ENCODE measurements at places on chromosomes 16 and 17. TPM values are rescaled to one million over a fixed set of nuclear protein-coding genes. Genes with fewer than 3 reads are reported as not detected.

Gene UBALD2
- 23.6 TPM for total RNA-seq

Gene FBXL16
- not detected for total RNA-seq

Gene GNG13
- total RNA-seq: not detected

Gene HEXIM1
- total RNA-seq: 42.4 TPM

Gene SLC5A11
- total RNA-seq: not detected

Gene KREMEN2
- not detected for total RNA-seq

Gene SCN4A
- total RNA-seq: not detected

Gene NOG
- 18.8 TPM for total RNA-seq

Gene ANKRD40CL
- not detected for total RNA-seq

Gene HBA2
- not detected for total RNA-seq

Gene ZMYND15
- total RNA-seq: not detected

Gene MGAT5B
- total RNA-seq: 1.4 TPM

Gene MYO15A
- 0.16 TPM for total RNA-seq

Gene KRT23
- not detected for total RNA-seq

Gene KRT28
- total RNA-seq: not detected

DNA sequence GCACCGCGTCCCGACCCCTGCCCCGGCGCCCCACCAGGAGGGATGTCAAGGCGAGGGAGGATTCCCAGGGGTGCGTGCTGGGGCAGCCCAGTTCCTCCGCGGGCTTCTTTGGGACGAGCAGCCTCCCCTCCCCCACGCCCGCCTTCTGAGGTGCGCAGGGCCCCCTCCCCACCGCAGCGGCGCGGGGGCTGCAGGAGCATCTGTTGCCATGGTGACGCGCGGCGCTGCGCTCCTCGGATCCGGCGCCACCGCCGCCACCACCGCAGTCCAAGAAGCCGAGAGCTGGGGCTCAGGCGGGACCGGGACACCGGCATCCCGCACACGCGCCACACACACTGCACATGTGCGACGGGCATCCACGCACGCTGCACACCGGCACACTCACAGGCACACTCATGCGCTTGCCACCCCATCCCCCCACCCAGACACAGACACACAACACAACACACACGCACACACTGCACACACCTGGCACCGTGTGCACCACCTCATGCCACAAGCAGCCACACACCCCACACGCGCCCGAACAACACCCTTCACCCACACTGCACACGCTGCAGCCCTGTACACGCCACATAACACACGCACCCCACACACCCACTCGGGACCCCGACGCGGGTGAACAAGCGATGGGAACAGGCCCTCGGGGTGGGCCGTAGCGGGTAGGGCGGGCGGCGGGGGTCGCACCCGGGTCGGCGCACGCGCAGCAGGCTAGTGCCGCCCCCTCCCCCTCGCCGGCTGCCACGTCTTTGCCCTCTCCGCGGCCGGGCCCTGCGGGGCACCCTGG is 17.0 kb downstream of the ENPP7 start:
- H3K36me3 ChIP-seq: no peaks in the 10 kb centered on the region
- peaks cover 19% of the 10 kb centered on the region for H3K4me1 ChIP-seq
- no peak overlapping the region for H3K27ac ChIP-seq
- H3K4me3 ChIP-seq: no peak overlapping the region

- no peaks in the 10 kb centered on the region for H3K4me1 ChIP-seq
- no peak for DNase-seq
- no peaks in the 10 kb centered on the region for H3K36me3 ChIP-seq
- H3K4me3 ChIP-seq: no peak overlapping the region
Observed at GRCh38 chr17:14197586-14197985, 39.1 kb downstream of the CDRT15 start.

- DNase-seq: no peak
- no peaks in the 10 kb centered on the region for H3K36me3 ChIP-seq
- H3K27me3 ChIP-seq: peaks cover 21% of the 10 kb centered on the region
- no peaks in the 10 kb centered on the region for H3K4me1 ChIP-seq
Observed at GRCh38 chr16:49661465-49662187, 194.3 kb downstream of the ZNF423 start.

GRCh38 chr17:57261084-57261461 is 4.8 kb downstream of the MSI2 start:
- peaks cover 42% of the 10 kb centered on the region for H3K4me1 ChIP-seq
- peaks cover 39% of the 10 kb centered on the region for H3K36me3 ChIP-seq
- no peak for DNase-seq
- no peak overlapping the region for H3K4me3 ChIP-seq

DNA sequence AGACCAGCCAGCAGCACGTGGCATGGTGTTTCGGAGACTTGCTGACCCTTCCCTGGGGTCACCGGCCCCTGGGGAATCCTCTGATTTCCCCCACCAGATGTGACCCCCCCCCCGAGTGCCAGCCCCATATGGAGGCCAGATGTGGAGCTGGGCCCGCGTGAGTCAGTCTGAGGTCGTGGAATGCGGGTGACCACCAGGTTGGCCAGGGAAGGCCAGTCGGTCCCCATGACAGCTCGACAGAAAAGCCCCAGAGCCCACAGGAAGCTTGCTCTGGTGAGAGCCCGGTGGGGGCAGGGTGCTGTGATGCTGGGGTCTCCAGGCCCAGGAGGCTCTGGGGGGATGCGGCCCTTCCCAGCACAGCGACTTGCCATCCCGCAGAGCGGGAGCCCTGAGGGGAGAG is 209.0 kb downstream of the NTN1 start:
- H3K27me3 ChIP-seq: no peaks in the 10 kb centered on the region
- no peaks in the 10 kb centered on the region for H3K4me1 ChIP-seq
- no peak for DNase-seq
- no peak overlapping the region for H3K4me3 ChIP-seq
- no peak overlapping the region for H3K27ac ChIP-seq
- no peaks in the 10 kb centered on the region for H3K36me3 ChIP-seq

DNA sequence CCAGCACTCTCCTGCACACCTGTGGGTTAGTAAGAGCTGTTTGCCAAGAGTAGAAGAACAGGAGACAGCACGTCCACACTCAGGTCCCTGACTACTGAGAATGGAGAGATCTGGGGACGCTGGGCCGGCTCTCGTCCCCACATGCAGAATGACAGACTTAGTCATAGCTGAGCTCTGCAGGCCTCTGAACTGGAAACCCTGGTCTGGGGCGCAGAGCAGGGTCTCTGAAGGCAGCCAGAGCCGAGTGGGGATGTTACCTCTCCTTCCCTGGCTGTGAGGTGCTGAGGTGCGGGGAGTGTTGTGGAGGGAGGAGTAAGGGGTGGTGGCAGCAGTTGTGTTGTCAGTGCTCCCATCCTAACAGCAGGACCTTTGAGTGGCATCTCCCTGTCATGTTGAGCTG is 7.2 kb upstream of the JPT2 start:
- peaks cover 19% of the 10 kb centered on the region for H3K4me1 ChIP-seq
- H3K27me3 ChIP-seq: peaks cover 6% of the 10 kb centered on the region
- H3K36me3 ChIP-seq: peaks cover 63% of the 10 kb centered on the region
- no peak for DNase-seq
- no peak overlapping the region for H3K4me3 ChIP-seq
- H3K27ac ChIP-seq: no peak overlapping the region

DNA sequence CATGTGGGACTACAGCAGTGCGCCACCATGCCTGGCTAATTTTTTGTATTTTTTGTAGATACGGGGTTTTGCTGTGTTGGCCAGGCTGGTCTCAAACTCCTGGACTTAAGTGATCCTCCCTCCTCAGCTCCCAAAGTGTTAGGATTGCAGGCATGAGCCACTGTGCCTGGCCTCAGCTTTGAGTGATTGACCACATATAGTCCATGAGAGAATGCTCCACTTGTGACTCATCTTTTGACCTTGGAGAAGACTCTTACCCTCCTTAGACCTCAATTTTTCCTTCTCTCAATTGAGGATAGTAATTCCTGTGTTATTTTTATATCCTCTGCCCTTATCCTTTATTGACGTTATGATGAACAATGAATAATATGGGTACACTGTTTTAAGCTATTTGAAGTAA is 30.9 kb upstream of the DUSP14 start:
- peak overlapping the region; percentile 87 for H3K27ac ChIP-seq
- H3K36me3 ChIP-seq: peaks cover 8% of the 10 kb centered on the region
- peak; percentile 90 for DNase-seq
- no peaks in the 10 kb centered on the region for H3K27me3 ChIP-seq
- peaks cover 42% of the 10 kb centered on the region for H3K4me1 ChIP-seq
- H3K4me3 ChIP-seq: peak overlapping the region; percentile 56

DNA sequence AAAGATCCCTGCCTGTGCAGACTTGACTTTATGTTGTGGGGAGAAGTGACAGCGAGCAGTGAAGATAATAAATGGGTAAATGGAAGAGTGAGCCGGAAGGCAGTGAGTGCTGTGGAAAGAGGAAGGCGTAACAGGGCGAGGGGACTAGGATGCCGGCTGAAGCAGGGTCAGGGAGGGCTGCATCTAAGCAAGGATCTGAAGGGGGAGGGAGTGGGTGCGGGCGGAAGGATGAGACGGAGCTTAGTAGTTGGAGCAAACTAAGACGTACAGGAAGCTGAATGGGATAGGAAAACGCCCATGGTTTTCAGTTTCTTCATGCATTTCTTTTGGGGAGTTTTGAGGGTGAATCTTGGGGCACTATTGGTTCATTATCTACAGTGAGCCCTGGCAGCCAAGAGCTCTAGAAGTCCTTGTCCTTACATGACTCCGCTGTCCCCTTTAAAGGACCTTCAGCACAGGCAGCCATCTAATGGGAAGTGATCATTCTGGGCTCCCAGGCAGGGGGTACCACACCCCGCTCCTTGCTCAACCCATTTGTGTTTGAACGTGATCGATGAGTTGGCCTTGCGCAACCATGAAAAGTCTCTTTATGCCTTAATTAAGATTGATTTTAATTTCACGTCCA is 10.4 kb upstream of the NAT9 start:
- DNase-seq: no peak
- H3K36me3 ChIP-seq: 0 out of 2 replicates have a peak, but pooled peaks cover 5% of the 10 kb centered on the region
- no peaks in the 10 kb centered on the region for H3K4me1 ChIP-seq
- H3K27ac ChIP-seq: no peak overlapping the region
- H3K27me3 ChIP-seq: no peaks in the 10 kb centered on the region

- H3K27me3 ChIP-seq: peaks cover 32% of the 10 kb centered on the region
- no peak overlapping the region for H3K27ac ChIP-seq
- no peak for DNase-seq
- no peak overlapping the region for H3K4me3 ChIP-seq
- no peaks in the 10 kb centered on the region for H3K36me3 ChIP-seq
- H3K4me1 ChIP-seq: peaks cover 23% of the 10 kb centered on the region
Observed at GRCh38 chr17:42898147-42898811, 2.3 kb upstream of the G6PC1 start.

DNA sequence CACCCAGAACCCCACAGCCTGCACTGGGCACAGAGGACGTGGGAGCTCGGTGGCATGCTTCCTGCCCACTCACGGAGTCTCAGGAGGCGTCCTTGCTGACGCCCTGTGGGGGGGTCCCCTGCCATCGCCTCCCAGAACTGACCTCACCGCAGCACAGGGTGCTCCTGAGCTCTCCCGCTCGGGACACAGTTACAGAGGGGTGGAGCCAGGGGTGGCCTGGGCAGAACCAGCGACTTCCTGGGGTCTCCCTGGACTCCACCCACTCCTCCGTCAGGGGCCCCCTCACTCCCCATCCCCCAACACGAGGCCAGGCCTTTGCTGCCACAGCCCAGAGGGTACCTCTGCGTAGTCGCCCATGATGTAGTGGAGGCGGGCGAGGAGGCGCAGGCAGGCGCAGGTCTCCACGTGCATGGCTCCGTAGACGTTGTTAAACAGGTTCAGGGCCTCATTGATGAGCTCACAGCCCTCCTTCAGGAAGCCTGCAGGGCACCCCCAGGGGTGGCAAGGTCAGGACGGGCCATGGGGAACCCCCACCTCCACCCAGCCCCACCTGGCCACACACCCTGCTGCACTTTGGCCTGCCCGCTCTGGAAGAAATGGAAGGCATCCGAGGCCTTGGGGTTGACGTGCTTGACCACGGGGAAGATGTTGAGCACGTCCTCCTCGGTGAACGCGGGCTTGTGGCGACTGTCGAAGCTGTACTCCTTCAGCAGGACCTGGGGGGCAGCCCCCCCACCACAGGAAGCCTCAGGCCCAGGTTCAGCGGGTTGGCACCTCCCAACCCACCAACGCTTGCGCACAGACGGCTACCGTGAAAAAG is 17.8 kb downstream of the CLUH start:
- peaks cover 14% of the 10 kb centered on the region for H3K27me3 ChIP-seq
- no peak overlapping the region for H3K27ac ChIP-seq
- H3K4me3 ChIP-seq: no peak overlapping the region

DNA sequence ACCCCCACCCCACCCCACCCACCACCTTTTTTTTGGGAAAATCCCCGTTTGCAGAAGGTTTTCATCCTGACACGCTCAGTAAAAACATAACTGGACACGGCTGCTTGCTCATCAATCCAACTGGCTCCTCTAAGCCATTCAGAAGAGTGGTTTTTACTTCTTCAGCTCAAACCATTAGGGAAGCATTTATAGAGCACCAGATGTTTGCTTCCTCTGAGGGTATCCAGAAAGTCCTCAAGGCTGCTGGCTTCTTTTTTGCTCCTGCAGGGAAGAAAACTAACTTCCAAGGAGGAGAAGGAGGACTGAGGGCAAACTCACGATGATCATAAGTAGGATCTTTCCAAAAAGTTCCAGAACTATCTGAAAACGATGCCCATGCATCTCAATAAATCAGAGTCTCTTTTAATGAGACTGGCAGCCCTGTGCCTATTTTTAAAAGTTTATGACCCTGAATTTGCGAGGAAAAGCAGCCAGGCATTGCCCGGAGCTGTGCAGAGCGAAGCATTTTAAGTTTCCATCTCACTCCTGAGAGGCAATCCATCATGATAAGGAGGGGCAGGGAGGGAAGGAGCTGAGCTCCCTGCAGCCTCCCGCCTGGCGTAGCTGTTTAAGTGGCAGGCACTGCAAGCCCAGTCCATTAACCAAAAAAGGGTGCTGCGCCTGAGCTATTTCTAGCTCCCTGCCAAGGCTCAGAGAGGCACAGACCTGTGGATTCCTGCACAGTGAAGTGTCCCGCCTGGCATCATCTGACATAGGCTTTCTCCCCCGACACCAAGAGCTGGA is 146.3 kb upstream of the FOXF1 start:
- H3K4me1 ChIP-seq: peaks cover 64% of the 10 kb centered on the region
- DNase-seq: no peak
- no peak overlapping the region for H3K4me3 ChIP-seq

DNA sequence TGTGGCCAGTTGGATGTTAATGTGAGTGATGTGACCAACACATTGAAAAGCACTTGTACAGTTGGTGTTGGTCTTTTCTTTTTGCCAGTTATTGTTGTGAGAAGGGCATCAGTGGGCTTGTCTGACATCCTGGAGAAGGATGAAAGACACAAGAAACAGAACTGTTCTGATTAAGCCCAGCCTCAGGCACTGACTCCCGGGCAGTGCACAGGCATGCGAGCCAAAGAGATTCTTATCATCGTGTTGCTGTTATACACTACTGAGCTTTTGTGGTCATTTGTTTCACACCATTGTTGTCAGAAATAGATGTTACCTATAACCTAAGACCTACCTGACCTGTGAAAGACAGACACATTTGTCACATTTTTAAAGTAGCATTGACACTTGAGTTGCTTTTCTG is 236.8 kb upstream of the CA10 start:
- H3K4me3 ChIP-seq: no peak overlapping the region
- no peaks in the 10 kb centered on the region for H3K4me1 ChIP-seq
- no peak for DNase-seq
- H3K27ac ChIP-seq: no peak overlapping the region
- H3K27me3 ChIP-seq: no peaks in the 10 kb centered on the region

Measured in HFFc6 (cell line).